ENCODE measurements at places on chromosomes 5 and 9. TPM values are rescaled to one million over a fixed set of nuclear protein-coding genes. Genes with fewer than 3 reads are reported as not detected.

Gene PCDHGA12
- 7.0 TPM for total RNA-seq

Gene EPB41L4B
- 7.5 TPM for total RNA-seq

Gene GLDC
- not detected for total RNA-seq

Gene SHISAL2B
- not detected for total RNA-seq

Gene FREM1
- total RNA-seq = 1.2 TPM

DNA sequence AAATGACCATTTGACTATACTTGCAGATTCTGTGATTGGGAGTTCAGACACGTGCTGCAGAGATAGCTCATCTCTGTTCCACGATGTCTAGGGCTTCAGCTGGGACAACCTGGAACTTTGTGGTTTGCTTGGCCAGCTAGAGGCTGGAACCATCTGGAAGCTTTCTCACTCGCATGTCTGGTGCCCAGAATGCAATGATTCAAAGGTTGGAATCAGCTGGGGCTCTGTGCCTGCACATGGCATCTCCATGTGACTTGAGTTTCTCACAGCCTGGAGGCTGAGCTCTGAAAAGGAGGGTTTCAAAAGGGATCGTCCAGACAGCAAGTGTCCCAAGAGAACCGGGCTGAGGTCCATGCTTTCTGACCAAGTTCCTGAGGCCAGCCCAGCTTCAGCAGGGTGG lies 465.2 kb downstream of the GADD45G start:
- DNase-seq = no peak

GRCh38 chr9:14321517-14322130 lies 7.7 kb upstream of the NFIB start:
- no peak for DNase-seq

- DNase-seq = no peak
Measured at GRCh38 chr5:97157689-97158088, 15.3 kb upstream of the LIX1 start.

- no peak for DNase-seq
Measured at GRCh38 chr9:94697972-94698581, 28.4 kb upstream of the AOPEP start.

GRCh38 chr9:113177251-113177650 lies 26.4 kb downstream of the SLC31A2 start:
- no peak for DNase-seq

DNA sequence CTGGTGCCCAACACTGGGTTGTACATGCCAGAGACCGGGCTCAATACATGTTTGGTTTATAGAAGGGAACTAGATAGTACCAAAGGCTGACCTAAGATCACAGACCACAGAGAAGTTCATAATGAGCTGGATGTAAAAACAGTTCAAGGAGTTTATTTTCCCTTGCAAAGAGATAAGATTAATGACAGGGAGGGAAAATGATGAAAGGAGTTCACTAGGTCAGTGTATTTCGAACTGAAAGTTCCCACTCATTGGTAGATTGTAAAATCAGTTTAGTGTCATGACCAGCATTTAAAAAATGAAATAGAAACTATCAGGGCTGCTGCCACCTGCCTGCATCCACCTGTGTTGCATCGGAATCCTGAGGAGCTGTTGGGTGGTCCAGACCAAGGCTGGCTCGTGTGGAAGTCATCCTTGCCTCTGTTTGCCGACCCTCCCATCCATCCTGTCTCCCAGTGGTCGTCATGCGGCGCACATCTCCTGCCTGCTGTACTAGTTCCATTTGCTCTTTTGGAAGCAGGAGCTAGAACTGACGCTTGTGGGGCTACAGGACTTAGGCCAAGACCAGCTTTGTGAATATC lies 21.1 kb downstream of the TBC1D2 start:
- no peak for DNase-seq

- no peak for DNase-seq
Measured at GRCh38 chr5:174951151-174951780, 226.9 kb downstream of the MSX2 start.

- DNase-seq = no peak
Measured at GRCh38 chr5:43780586-43780985, 177.6 kb downstream of the NNT start.

GRCh38 chr9:130860458-130861316 lies 25.6 kb downstream of the ABL1 start:
- DNase-seq = peak; percentile 79

- no peak for DNase-seq
Measured at GRCh38 chr9:110180511-110181434, 27.2 kb downstream of the C9orf152 start.

GRCh38 chr5:21152611-21153010 lies 1164.6 kb upstream of the CDH18 start:
- DNase-seq = no peak

DNA sequence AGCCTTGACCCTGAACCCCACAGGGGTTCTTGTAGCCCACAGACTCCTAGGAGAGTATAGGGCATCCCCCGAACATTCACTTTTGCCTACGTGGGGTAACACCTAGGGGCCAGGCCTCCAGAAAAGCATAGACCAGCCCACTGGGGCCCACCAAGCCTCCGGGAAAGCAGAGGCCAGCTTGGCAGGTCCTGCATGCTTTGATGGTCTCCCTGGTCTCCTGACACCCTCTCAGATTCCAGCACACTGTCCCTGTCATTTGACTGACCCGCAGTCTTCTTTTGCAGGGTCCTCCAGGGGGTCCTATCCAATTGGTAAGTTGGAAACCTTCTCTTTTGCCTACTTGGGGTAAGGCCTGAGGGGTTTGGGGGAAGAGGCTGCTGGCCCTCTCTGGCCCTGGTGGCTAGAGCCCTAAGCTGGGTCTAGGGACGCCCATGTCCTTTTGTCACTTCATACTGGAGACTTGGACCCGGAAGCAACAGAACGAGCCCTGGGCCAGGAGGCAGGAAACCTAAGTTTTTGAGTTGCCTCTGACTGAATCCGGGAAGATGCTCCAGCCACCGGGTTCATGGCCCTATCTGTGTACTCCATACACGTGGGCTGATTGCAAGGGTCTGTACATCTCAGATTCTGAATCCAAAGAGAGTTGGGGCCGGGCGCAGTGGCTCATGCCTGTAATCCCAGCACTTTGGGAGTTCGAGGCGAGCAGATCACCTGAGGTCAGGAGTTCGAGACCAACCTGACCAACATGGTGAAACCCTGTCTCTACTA lies 20.9 kb upstream of the ORM1 start:
- DNase-seq = no peak

DNA sequence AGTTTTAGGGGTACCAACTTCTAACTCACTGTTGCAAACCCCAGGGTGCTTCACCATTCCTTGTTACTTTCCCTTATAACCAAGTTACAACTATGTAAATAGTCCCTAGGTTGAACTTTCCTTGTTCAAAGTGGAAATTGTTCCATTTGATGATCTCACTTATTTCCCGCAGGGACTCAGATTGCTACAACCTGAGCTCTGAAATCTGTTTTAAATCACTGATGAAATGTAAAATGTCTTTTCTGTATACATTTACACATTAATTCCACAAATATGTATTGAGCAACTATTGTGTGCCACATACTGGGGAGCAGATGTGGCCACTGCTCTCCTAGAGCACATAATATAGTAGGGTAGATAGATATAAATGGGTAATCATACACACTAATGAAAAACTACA lies 69.1 kb upstream of the TARS1 start:
- no peak for DNase-seq

DNA sequence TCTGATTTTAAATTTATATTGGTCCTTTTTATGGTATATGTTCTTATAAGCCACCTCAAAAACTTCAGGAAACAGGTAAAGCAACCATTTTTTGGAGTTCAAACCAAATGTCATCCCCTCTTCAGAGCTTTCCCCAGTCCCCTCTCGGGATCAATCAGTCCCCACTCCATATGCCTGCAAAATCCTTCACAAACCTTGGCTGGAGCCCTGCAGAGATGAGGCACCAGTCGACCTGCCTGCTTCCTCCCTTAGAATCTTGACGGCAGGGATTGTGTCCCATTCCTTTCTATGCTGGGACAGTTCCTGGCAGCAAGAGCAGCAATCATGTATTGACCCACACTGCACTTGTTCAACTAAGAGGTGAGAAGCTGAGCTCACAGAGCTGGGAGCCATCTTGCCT lies 22.6 kb downstream of the B4GALT1 start:
- no peak for DNase-seq

DNA sequence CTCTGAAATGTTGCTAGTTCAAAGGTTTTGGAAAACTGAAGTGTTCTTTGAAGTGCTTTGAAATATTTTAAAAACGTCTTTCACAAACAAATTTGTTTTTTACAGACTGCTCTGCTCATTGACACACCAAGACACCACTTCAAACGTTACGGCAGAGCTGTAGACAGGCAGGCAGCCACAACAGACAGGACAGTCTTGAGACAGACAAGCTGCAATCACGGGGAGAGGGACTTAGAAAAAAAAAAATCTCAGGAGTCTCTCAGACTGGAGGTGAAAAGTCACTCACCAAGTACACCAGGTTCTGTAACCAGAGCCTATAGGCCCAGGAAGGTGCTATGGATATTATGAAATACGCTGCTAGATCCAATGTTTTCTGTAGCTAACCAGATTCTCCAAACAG lies 135.4 kb downstream of the ISL1 start:
- no peak for DNase-seq

DNA sequence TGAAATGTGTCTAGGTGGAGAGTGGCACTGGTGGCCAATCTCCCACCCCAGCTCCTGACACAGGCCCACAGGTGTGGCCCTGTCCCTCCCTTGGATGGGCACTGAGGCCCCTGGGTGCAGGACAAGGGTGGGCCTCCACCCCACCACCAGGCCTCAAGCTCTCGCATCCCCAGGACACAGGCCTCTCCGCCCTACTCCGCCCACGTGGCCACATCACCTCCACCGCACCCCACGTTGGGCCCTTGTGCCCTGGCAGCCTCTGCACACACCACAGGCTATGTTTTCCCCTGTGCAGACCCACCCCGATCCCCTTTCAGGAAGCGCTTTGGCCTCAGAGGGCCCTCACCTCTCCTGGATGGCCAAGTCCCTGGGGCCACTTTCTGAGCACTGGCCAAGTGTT lies 54.7 kb downstream of the SECISBP2 start:
- no peak for DNase-seq

DNA sequence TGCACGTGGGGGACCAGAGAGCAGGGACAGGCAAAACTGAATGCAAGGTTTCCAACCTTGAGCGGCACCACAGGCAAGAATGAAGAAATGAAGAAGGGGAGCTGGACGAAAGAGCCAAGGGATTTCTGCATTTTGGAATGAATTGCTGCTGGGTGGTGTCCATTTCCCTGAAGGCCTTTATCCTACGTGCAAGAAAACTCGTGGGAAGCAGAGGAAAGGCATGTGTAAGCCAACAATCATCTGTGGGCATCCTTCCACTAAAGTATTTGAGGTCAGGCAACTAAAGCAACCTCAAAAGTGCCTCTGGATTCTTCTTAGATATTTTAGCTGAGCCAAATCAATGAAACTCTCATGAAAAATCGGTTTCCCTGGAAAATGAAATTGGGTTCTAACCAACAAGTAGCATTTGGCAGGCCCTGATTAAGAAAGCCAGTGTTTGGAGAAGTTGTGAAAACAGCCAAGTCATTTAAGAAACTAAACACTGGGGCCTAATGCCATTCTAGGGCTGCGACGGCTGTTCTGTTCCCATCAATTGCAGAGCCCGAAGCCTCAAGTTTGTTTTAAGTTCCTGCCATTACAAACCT lies 4.7 kb upstream of the TGFBI start:
- DNase-seq = no peak

DNA sequence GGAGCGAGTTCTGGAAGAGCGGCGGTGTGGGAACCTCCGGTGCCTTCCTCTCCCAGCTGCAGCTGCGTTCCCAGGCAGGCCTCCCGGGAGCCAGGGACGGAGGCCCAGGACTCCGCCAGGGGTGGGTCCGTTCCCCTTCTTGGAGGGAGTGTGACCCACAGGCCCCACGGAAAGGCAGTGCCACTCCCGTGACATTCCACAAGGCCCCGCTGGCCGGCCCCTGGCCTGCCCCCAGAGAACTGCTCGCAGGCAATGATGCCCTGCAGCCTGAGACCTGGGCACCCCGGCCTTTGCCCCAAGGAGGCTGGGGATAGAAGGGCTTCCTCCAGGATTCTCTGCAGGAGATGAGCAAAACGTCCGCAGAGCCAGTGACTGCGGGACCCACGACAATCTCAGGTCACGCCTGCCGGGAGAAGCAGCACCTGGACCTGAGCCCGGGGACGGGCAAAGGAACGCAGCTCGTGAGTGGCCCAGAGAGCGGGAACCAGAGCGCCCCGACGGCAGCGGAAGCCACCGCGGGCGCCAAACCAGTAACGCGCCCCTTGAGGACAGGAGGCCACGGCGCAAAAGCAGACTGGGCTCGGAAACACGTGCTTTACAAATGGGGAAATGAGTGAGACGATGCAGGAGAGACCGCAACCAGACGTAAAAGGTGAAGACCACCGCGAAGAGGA lies 9.3 kb downstream of the OBP2B start:
- DNase-seq = peak; percentile 40

GRCh38 chr5:156893517-156893916 lies 43.4 kb downstream of the PPP1R2B start:
- DNase-seq = no peak

DNA sequence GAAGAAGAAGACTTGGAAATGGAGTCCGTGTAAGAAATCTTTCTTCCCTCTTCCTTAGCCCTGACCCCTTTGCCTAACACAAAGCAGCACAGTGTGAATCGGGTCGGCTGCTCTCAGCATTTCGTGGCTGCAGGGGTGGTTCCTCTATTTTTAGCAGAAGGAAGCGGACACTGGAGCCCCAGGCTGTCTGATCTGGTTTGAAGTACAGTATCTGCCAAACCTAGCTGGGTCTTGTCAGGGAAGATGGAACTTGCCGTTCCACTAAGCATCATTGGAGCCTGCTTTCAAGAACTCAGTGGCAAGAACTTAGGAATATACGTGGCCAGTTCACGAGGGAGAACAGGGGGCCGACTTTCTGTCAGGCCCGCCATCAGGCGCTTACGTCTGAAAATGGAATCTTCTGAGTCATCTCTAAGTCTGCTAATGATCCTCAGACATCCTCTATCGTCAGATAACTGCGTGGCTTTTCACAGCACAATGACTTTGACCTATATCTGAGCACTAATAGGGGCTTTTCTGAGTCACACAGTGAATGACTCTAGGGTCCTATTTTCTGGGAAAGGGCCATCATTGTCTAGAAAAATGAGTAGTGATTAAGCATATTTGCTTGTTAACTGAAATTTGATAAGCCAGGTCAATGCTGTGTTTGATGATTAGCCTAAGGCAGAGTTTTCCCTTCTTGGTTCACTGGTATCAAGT lies 43.3 kb upstream of the NCS1 start:
- peak; percentile 41 for DNase-seq
